Posterior cingulate gyrus (tissue), 11 donors: ENCODE measurements at places on chromosomes 2 and 18.

GRCh38 chr2:215680605-215681598 is 245.0 kb upstream of the FN1 start:
- no peak for DNase-seq

DNA sequence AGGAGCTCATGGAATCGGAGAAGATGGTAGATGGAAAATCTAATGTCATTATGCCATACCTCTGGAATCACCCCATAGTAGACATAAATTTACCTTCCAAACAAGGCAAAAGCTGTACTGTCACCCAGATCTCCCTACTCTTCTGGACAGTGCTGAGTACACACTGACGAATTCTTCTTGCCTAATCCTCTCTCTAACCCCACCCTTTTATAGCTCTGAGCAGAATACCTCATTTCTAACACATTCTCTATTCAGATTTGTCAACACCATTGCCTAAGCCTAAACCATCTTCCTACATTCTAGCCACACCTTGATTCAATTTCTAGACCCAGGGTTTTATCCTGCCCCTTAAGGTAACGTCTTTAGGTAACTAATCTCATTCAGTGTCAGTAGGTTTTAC is 321.0 kb upstream of the NRP2 start:
- no peak for DNase-seq

GRCh38 chr2:224611938-224612337 is 26.8 kb upstream of the CUL3 start:
- no peak for DNase-seq

GRCh38 chr18:12281861-12282260 is 26.2 kb upstream of the TUBB6 start:
- DNase-seq = no peak

DNA sequence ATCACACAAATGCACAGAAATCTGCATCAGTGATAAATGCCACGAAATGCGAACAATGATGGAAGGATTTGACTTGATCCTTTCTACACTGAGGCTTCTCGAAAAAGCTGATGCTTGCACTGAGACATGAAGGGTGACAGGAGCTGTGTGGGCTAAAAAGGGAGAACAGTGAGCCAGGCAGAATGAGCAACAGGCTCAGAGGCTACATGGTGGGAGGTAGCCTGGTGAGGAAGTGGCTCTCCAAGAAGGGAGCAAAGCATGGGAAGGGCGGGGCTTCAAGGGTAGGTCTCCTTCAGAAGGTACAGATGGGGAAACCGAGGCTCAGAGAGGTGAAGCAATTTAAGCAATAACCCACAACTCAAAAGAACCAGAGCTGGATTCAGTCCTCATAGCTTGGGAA is 82.4 kb downstream of the TRIM43 start:
- no peak for DNase-seq

- no peak for DNase-seq
Measured at GRCh38 chr18:39918847-39919246, 2036.2 kb upstream of the PIK3C3 start.

DNA sequence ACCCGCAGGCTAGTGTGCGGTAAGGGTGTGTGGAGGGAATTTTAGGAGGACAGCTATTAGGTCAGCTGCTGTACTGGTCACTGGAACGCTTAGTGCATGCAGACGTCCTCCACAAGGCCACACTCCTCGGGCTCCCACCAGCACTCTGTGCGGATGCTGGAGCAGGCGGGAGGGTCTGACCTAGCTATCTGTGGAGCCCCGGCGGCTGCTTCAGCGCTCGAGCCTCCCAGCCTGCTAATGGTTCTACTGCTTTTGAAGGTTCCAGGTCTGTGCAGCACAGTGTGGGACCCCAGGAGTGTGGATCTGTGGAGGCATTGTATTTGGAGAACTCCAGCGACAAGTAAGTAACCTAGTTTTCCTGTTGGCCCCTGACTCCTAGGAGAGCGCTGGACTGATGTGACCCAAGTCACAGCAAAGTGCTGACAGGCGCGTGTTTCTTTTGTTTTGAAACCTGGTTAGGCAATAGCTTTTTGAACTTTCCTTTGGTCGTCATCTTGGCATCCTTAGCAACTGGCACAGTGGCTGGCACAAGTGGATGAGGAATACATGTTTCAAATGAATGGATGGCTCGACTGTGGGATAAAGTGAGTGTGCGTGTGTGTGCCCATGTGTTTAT is 113.5 kb downstream of the ZNF236 start:
- no peak for DNase-seq
